ENCODE measurements at places on chromosomes 3 and 15. TPM values are rescaled to one million over a fixed set of nuclear protein-coding genes. Genes with fewer than 3 reads are reported as not detected.

FSD2 gene
- total RNA-seq, result not detected

HRH1 gene
- total RNA-seq, result 11.3 TPM

ADPRH gene
- 0.21 TPM for total RNA-seq

PLSCR2 gene
- not detected for total RNA-seq

SH3GL3 gene
- not detected for total RNA-seq

SATB1 gene
- total RNA-seq, result 6.3 TPM

SLC25A20 gene
- total RNA-seq, result 45.5 TPM

OSBPL10 gene
- total RNA-seq, result 23.0 TPM

CCDC39 gene
- 0.22 TPM for total RNA-seq

GRCh38 chr3:135556174-135556573 is 409.4 kb upstream of the PPP2R3A start:
- no peak for DNase-seq

GRCh38 chr15:67839929-67840748 is at the start of gene RNU6-1:
Gene RNU6-1 (minus strand): TSS chr15:67840045.
- peak; percentile 76 for DNase-seq

GRCh38 chr3:159987291-159987711 is 1.3 kb upstream of the IL12A start:
- DNase-seq, result no peak

- DNase-seq, result no peak
These were observed 1153.3 kb downstream of the ROBO1 start for GRCh38 chr3:78614486-78614885.

- DNase-seq, result peak; percentile 71
These were observed 8.7 kb downstream of the BTD start for GRCh38 chr3:15610082-15610759.

- peak; percentile 29 for DNase-seq
These were observed 7.7 kb downstream of the NCKIPSD start for GRCh38 chr3:48678056-48678455.

DNA sequence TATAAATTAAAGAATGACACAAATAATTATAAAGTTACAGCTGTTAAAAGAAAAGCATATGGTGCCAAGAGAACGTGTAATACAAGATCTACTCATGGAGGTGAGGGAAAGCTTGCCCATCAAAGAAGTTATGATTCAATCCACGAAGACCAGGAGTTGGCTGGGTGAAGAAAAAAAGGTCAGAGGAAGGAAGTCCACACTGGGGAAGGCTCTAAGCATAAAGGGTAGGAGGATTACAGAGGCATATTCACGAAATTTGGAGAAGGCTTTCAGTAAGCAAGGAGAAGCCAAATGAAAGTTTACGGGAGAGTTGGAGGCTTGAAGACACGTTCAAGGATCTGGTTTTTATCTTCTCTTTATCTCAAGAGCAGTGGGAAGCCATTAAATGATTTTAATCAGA is 1.8 kb upstream of the TGFBR2 start:
- no peak for DNase-seq

DNA sequence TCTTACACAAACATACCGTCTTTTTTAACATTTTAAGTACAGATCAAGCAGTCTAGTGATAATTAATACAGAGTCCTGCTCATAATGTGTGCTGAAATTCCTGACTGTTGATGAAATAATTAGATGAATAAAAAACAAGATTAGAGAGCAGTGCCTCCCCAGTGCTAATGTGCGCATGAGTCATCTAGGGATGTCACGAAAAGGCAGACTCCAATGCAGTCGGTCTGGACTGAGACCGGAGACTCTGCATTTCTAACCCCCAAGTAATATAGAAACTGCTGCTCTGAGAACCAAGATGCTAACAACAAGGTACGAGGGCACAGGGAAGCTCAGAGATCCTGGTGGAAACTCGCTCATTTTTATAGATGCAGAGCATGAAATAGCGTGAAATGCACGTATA is 61.4 kb downstream of the COL8A1 start:
- peak; percentile 62 for DNase-seq

DNA sequence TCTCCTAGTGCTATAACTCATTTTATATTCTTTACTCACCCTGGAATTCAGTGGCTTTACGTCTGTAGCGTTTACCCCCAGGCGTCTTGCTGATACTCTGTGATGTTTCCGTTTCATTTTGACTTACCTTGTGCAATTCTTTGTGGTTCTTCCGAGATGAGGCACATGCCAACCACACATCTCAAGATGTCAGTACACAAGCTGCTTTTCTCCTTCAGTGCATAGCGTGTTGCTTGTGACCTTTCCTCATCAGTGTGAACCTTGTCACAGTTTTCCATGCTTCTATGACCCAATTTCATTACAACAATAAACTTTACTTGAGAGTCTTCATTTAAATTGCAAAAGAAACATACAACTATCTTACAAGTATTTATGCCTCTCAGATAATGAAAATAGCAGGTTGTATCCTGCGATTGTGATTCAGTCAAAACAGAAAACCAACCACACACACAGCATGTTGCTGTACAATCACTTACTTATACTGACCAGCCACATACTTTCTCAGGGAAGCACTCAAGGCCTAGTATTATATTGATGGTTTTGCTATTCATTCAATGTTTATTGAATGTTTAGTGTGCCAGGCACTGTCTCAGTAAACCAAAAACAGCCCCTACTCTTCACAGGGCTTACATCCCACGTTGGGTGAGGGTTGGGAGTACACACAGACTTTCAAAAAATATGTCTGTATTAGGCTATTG is 4.6 kb upstream of the TBL1XR1 start:
- DNase-seq, result no peak

DNA sequence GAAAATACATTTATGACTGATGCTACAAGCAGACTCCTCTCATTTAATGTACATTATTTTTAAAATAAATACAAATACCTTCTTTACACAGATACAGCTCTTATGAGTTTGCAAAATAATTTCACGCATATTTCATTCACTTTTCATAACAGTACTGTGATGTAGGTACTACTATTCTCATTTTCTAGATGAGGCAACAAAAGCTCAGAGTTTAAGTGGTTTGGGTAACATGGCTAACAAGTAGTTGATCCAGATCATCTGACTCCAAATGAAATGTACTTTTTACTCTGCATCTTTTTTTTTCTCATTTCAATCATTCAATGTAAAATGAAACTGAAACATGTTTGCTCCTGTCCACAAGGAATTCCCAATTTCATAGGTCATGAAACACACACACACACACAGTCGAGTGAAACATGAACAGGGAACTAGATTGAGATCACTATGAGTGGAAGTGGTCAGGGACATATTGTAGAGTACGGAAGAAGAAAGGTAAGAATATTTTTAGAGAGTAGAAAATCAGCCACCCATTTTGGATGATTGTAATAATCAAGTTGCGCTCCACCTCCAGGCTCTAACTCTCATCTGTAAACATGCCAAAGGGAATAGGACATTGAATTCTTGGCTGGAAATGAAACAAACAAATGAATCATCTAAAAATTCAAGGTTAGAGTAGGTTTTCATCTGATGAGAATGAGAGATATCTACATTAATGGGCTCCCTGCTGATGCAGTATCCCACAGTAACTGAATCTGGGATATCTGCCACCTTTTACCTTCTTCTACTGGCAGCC is 92.4 kb downstream of the CLDN1 start:
- DNase-seq, result peak; percentile 91

GRCh38 chr3:42905740-42906069 is 237 bp upstream of the ZNF662 start:
- no peak for DNase-seq

DNA sequence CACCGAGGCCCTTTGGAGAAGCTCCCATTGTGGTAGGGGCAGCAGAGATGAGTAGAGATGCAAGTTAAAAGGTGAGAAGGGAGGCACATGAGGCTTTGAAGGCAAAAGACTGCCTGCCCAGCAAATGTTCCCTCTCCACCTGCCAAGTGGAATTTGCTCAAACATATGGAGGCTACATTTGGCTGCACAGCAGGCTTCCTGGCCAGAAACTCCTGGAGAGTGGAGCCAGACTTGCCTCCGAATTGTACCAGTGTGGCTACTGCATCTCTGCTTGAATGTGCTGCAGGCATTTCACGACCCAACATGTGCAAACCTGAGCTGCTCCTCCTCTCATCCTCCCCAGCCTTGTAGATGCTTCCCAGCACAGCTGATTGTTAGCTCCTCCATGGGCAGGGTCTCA is 229.2 kb downstream of the ZNF621 start:
- DNase-seq, result no peak

DNA sequence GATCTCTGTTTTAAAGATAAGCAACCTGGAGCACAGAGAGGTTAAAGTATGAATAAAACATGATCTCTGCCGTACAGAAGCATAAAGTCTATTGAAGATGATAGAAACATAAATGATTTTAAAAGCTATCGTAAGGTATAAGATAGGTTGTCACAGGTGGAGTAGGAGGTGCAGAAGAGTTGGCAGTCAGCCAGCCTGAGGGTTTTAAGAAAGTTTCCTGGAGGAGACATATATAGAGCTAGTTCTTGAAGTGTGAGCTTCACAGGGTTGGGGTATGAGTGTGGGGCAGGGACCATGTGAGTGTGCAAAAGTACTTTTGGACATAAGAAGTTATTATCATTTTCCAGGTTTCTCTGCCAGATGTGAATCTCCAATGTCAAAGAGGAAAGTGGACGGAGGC is 3.9 kb upstream of the FGF12 start:
- DNase-seq, result no peak

DNA sequence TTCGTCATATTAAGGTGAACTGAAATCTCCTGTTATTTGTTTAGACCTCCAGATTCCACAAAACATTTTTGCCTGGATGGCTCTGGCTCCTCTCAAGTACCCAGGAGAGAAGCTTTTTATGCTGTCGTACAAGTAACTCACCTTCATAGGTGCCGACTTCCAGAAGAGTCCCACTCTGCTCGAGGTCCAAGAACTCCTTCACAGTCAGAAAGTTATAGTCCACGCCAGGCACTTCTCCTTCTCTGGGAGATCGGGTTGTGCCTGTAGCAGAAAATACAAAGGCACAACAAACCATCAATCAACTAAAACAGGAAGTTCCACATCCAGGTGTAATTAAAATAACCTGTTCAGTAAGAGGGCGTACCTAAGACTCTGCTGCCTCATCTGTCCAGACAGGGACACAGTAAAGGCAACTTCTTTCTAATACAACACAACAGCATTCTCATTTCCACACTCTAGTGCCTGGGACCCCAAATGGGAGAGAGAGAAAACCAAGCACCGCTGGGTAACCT is 545.3 kb downstream of the MAGI1 start:
- no peak for DNase-seq

All from A172 (cell line).